GM04504 (cell line): ENCODE measurements at places on chromosomes 13 and 19.

- no peak for DNase-seq
Measured at GRCh38 chr13:99435998-99436397, 65.3 kb upstream of the TM9SF2 start.

- DNase-seq, result no peak
Measured at GRCh38 chr19:1582201-1582600, 10.5 kb downstream of the MBD3 start.

DNA sequence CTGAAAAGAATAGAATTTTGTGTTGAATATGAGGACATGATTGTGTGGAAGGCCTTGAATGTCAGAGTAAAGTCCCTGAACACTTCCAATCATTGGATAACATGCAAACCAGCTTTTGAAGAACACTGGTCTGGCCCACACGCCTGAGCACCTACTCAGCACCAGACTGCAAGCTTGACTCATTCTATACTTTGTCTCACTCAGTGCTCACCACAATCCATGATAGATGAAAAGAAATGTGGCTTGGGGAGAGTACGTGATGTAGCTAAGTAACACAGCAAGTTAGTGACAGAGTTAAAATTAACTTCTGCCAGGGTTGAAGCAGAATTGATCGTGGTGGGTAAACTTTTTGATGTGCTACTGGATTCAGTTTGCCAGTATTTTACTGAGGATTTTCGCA, 12.0 kb downstream of the DLEU7 start:
- DNase-seq, result no peak

GRCh38 chr13:44329909-44330545, 43.6 kb upstream of the SERP2 start:
- no peak for DNase-seq

DNA sequence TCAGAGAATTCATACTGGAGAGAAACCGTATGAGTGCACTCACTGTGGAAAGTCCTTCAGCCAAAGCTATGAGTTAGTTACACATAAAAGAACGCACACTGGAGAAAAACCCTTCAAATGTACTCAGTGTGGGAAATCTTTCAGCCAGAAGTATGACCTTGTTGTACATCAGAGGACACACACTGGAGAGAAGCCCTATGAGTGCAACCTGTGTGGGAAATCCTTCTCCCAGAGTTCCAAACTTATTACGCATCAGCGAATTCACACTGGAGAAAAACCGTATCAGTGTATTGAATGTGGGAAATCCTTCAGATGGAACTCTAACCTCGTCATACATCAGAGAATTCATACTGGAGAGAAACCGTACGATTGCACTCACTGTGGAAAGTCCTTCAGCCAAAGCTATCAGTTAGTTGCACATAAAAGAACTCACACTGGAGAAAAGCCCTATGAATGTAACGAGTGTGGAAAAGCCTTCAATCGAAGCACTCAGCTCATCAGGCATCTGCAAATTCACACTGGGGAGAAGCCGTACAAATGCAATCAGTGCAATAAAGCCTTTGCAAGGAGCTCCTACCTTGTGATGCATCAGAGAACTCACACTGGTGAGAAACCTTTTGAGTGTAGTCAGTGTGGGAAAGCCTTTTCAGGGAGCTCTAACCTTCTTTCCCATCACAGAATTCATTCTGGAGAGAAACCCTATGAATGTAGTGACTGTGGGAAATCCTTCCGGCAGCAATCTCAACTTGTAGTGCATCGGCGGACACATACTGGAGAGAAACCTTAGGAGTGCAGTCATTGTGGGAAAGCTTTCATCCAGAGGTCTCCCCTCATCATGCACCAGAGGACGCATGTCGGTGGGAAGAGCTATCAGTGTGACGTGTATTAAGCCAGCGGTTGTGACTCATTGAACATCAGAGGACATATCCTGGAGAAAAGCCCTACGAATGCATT, 16.5 kb upstream of the ZNF8 start:
- DNase-seq, result no peak

DNA sequence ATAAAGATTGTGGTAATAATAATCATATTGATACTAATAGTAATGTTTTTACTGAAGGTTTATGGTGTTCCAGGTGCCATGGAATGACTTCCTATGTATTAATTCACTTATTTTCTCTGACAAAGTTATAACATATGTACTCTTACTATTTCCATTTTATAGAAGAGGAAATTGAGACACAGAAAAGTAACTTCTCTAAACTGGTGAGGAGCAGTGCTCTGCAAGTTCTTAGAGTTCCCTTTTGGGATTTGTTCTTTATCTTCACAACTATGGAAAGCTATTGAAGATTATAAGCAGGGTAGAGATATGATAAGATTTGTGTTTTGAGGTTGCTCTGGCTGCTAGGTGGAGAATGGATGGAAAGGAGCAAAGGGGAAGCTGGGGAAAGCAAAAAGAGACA, 83.9 kb upstream of the OLFM4 start:
- DNase-seq, result no peak

GRCh38 chr19:16361926-16362325, 37.3 kb downstream of the KLF2 start:
- no peak for DNase-seq

DNA sequence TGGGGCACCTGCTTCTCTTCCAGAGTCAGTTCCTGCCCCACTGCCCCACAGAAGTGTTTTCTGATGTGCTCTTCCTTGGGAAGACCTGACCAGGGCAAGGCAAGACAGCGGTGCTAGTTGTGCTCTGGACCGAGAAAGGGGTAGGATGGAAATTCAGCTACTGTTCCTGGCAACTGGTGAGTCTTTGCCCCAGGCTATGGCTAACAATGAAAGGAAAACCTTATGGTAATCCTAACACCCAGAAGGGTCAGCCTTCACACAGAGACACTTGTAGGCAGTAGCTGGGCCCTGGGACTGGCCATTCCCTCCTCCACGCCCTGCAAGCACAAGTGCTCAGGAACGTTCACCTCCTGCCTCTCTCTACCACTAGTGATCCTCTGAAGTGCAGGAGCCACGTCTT, 9.6 kb upstream of the CYSLTR2 start:
- DNase-seq, result no peak

DNA sequence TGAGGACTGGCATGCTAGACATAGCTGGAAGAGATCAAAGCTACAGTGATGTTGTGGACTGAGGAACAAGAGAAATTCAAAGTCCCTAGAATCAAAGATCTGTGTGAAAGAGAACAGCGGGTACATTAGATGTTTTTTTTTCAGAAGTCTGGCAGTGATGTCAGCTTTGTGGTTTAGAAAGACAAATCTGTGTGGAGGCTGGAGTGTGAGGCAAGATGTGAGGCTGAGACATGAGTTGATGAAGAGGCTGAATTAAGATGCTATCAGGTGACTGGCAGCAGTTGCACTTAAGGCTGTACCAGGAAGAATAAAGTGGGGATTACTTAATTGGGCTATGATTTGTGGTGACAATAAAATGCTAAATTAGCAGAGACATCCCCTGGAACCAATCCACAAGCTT, 46.5 kb downstream of the DNAJC3 start:
- DNase-seq, result no peak

GRCh38 chr13:96860882-96861281, 133.4 kb downstream of the OXGR1 start:
- no peak for DNase-seq

DNA sequence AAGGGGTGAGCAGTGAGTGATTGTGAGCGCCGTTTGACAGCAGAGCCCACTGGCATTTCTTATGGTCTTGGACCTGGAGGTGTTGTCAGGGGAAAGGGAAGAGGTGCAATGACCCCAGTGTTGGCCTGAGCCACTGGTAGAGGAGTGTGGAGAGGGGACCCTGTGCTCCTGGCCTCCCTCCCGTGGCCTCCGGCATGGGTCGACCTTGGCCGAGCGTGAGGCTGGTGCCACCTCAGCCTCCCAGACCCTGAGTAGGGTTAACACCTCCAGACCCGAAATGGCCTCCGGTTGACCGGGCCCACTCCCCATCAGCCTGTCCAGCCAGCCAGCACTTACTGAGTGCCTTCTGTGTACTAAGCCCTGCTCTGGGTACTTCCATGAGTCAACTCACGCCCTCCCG, 6.5 kb downstream of the TRAPPC5 start:
- DNase-seq, result no peak

GRCh38 chr13:94542917-94543316, 53.0 kb downstream of the TGDS start:
- no peak for DNase-seq

GRCh38 chr19:40217934-40218890, at the start of gene TTC9B:
TTC9B (minus strand) TSS chr19:40218384; CDS start chr19:40218381, 3 bp downstream.
- DNase-seq, result no peak

DNA sequence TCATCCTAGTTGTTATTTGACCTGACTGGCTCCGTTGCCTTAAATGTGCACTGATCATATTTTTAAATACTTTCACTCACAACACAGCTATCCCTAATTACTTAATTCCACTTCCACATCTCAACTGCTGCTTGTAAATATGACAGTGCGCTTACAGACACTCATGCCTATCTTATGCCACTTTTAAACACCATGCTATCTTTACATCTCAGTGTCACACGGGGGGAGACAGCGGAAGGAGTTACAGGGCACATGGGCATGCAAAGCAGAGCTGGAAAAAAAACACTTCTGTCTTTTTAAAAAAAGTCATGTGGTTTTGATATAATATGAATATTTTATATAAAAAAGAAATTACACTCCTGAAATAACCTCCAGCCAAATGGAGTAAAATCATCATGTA, 44.1 kb downstream of the SMAD9 start:
- DNase-seq, result no peak

- no peak for DNase-seq
Measured at GRCh38 chr13:22198641-22199217, 527.9 kb downstream of the FGF9 start.

DNA sequence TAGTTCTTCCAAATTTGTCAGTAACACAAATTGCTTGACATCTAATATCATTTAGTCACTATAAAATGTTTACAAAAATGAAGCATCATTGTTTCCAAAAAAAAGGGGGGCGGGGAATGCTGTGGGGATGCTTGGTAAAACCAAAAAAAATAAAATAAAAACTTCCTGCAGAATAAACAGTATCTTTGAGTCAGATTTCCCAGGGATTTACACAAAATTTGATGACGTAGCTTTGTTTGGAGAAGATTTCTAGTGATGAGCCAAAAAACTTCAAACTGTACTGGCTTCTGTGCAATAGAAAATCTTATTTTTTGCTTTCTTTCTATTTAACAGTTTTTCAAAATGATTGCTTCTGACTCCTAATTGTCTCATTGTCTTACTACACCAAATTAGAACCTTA, 80.0 kb downstream of the MZT1 start:
- no peak for DNase-seq

- no peak for DNase-seq
Measured at GRCh38 chr19:49660338-49660961, 5.2 kb downstream of the IRF3 start.

DNA sequence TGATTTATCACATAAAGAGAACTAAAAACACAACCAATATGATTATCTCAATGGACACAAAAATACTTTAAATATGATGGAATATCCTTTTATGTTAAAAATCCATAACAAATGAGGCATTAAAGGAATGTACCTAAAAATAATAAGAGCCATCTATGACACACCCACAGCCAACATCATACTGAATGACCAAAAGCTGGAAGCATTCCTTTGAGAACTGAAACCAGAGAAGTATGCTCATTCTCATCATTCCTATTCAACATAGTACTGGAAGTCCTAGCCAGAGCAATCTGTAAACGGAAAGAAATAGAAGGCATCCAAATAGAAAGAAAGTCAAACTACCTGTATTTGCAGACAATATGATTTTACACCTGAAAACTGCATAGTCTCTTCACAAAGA, 671.0 kb downstream of the SLITRK1 start:
- no peak for DNase-seq

GRCh38 chr19:44807652-44808462, 1.0 kb upstream of the BCAM start:
- DNase-seq, result no peak

DNA sequence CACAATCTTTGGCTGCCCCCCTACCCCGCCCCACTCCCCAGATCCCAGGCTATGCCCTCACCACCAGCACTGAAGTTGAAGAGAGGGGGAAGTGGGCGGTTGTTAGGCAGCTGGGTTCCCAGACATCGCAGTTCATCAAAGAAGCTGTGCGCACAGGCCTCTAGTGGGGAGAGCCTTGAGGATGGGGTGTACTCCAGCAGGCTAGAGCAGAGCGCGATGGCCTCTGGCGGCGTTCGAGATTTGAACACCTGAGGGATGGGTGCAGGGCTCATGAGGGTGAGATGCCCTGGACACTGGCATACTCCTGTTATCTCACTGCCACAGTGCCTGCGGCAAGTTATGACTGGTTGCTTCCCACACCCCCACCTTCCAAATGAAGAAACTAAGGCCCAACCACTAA, 10.0 kb downstream of the GSK3A start:
- no peak for DNase-seq

GRCh38 chr19:49453757-49454240, 774 bp downstream of the ALDH16A1 start:
- no peak for DNase-seq

DNA sequence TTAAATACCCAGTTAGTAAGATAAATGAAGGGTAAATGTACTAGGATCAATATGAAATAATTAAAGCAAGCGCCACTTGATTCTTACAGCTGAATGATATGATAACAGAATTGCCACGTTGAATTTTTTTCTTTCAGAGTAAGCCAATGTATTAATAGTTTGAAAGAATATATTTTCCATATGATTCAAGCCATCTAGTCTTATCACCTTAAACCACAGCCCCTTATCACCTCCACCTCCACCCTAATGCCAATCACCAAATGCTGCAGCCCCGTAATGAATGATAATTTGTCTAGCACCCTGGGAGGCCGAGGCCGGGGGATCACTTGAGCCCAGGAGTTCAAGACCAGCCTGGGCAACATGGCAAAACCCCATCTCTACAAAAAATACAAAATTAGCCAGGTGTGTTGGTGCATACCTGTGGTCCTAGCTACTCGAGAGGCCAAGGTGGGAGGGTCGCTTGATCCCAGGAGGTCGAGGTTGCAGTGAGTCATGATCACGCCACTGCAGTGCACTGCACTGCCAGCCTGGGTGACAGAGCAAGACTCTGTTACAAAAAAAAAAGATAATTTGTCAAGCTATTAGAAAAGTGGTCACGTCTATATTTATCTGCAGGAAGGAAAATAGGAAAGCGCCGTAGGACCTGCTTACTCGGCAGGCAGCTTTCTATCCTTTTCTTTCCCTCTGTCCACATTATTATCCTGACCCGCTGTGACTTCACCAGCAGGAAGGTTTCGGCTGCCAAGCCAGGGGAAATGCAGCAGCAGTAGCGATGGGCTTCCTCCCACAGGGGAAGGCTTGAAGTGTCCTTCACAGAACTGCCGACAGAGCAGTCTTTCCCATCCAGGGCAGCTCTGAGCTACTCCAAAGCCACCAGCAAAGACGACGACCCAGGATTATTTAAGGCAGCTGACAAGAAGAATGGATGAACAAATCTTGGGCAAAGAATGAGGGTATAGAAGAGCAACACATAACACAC, 19.7 kb upstream of the CLN5 start:
- no peak for DNase-seq

- DNase-seq, result no peak
Measured at GRCh38 chr13:71214821-71215220, 652.2 kb downstream of the DACH1 start.

DNA sequence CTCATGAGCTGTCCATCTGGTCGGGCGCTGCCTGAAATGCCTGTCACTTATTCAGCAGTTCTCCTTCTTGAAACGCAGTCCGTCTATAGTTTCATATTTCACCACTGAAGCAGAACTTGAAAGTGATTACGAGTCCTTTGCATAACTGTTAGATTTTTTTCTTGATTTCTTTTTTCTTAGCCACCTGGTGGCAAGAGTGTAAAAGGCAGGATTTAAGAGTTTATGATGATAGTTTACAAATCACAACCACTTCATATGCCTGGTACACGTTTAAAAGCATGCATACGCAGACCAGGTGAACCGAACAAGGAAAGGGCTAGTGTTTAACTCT, 45.8 kb downstream of the GGACT start:
- DNase-seq, result peak; percentile 31
